Retinal pigment epithelial cell (primary cell): ENCODE measurements at places on chromosomes 2 and 18.

GRCh38 chr2:40642726-40643125 is 190.8 kb upstream of the SLC8A1 start:
- DNase-seq = no peak

DNA sequence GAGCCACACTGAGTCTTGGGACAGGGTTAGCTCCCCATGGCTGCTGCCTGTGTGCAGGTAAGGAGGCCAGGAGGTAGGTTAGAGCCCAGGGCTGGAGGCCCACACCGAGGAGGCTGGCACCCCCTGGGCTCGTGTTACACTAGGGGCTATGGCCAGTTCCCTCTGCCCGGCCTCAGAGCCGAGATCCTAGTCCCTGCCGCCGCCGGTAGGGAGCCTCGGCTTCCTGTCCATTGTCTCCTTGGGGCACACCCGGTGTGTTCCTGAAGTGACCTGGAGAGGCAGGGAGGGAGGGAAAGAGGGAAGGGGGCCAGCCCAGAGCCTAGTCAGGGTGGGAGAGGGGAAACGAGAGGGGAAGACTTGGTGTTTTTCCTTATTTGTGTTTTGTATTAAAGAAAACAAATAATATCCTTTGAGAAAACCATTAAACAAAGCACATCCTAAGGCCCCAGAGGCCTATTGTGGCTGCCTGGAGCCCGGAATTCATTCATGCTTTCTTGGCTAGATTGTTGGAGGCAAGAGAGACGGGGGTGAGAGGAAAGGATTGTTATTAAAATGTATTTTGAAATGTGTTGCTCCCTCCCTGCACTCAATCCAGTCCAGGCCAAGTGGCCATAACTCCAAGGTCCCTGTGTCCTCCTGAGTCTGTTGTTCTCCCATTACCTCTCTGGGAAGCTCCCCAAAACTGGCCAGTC is 170.7 kb downstream of the CTIF start:
- no peak for DNase-seq

- peak; percentile 69 for DNase-seq
These were observed 161.1 kb downstream of the ESCO1 start for GRCh38 chr18:21439431-21439846.

DNA sequence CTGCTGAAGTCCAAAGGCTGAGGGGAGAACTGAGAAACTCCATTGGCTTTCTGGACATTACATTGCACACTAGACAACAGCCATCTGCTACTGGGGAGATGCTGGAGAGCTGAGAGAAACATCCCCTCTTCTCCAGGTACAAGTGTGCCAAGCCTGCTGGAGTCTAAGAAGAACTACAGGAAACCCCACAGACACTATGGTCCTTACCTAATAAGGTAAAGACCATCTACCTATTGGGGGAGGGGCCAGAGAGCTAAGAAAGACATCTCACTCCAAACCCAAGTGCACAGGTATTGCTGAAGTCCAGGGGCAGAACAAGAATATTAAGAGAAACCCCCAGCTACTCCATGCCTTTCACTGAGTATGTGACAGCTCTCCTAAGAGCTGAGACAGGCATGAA is 338.7 kb upstream of the NCKAP5 start:
- no peak for DNase-seq

- no peak for DNase-seq
These were observed 10.6 kb downstream of the MGAT4A start for GRCh38 chr2:98720286-98720685.

GRCh38 chr18:22257022-22257543 is 87.7 kb downstream of the GATA6 start:
- no peak for DNase-seq

GRCh38 chr18:9876212-9876866 is 9.4 kb upstream of the TXNDC2 start:
- no peak for DNase-seq

DNA sequence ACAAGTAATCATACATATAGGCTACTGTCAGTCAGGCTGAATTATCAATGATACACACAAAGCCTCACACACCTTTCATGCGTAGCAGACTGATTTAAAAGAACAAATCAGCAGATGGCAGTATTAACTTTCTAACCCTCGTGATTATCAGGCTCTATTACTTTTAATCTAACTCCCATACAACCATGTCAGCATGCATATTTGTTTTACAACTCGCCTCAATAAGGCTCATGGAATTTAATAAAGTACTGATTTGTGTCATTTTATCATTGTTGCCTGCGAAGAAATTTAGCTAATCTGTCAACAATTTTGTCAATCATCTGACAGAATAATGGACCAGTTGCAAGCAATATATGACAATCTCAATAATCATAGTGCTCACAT is 82.8 kb downstream of the SLC25A12 start:
- DNase-seq = peak; percentile 11

GRCh38 chr18:48566589-48566988 is 27.8 kb downstream of the CTIF start:
- no peak for DNase-seq

DNA sequence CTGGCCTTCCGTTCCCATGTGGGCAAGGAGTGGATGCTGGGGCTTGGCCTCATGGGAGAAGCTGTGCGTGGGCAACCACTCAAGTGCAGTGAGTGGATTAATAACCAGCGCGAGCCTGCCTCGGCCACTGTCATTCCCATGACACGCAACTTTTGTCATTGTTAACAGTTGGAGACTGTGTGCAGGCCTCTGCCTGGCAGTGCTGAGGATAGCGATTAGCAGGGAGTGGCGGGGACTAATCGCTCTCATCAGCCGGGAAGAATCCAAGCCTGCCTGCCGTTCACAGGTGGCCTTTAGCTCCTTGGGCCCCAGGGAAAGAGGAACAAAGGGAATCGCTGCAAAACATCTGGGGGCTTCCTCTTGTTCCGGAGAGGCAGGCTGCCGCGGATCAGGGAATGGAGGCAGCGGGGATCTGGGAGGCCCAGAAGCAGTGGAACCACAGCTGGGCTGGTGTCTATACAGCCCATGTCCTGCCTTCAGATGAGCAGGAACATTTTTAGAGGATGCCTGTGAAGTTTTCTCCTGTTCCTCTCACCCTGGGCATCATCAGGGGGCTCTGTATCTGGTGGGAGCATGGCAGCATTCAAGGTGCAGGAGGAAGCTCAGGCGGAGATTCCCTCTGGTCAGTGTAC is 53.8 kb downstream of the CTIF start:
- no peak for DNase-seq

- DNase-seq = no peak
These were observed 87.6 kb upstream of the TEX51 start for GRCh38 chr2:126811101-126811500.

DNA sequence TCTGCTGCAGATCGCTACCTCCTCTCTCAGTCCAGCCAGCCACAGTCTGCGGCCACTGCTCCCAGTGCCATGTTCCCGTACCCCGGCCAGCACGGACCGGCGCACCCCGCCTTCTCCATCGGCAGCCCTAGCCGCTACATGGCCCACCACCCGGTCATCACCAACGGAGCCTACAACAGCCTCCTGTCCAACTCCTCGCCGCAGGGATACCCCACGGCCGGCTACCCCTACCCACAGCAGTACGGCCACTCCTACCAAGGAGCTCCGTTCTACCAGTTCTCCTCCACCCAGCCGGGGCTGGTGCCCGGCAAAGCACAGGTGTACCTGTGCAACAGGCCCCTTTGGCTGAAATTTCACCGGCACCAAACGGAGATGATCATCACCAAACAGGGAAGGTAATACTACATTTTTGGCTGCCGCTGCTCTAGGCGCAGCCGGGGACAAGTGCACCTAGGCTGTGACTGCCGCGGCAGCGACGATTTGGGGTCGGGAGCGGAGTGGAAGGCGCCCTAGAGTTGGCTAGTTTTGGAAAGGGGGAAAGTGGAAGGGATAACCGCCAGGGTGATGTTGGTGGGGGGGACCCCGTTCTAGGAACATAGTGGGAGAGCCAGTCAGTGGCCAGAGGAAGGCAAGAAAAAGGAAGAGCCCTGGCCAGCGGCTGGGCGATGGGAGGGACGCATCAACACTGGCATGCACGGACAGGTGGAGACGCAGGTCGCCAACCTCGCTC is 776 bp downstream of the TBR1 start:
- no peak for DNase-seq

DNA sequence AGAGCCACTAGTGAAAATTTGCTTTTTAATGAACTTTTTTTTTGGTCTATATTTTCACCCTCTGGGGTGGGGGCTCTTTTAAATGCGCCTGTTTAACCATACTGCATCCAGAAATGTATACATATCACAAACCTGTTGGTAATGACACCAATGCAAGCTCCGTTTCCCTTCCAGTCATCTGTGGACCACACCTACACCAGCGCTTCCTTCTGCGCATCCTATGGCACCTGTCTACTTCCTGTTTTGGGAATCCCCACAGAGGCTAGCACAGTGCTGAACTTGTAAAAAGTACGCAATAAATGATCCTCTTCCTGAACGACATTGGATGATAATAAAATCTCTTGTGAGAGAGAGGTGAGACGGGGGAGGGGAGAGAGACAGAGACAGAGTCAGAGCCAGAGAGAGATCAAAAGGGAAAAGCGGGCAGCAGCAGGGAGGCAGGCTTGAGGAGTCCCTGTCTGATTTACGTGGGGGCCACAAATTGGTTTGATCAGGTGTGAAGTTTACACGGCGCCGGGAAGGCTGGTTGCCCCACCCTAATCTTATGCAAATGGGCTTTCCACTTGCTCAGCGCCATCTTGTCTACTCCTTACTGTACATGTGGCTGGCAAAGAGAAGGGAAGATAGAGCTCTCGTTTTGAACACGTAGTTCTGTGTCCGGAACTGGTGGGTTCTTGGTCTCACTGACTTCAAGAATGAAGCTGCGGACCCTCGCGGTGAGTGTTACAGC is 38.1 kb upstream of the SLC38A11 start:
- no peak for DNase-seq

DNA sequence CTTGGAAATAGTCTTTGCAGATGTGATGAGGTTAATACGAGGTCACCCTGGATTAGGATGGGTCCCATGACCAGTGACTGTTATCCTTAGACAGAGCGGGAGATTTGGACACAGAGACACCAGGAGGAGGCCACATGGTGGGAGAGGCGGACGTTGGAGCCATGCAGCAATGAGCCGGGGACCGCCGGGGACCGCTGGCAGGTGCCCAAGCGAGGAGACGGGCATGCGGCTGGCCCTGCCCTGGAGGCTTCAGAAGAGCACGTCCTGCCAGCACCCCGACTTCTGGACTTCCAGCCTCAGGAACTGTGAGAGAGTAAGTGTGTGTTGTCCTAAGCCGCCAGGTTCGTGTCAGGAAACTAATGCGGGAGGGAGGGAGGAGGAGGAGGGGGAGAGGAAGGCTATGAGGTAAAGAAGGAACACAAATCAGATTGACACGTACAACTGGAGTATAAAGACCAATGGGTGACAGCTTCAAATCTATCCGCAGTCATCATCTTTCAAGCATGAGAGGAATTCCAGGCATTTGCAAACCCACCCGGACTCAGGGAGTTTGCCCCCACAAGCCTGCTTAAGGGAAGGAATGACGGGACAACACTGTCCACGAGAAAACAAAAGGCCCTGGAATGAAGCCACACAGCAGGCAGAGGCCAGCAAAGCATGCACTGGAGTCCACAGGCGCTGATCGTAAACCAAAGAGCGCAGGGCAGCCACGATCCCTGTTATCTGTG is 11.6 kb upstream of the BOK start:
- DNase-seq = peak; percentile 52

DNA sequence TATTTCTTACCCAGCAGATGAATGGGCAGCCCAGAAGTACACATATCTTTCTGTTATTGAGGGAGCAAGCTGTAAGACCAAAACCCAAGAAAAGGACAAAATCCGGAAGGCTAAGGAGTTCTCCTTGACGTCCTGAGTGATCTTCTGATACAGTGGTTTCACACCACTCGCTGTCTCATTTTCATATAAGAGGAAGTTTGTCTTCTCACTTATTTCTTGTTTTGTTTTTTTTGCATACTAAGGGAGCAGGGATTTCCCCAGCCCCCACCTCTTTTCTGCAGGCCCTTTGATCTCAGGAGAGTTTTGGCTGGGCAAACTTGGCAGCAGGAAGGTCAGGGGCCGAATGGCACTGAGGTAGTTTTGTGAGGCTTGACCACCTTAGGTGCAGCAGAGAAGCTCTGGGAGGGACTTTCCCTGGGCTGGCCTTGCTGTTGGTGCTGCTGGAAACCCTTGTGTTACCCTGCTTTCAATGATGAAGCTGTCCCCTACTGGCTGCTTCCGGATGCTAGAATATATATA is 13.3 kb downstream of the CHRNA1 start:
- DNase-seq = no peak

- no peak for DNase-seq
These were observed 113.7 kb downstream of the BARD1 start for GRCh38 chr2:214695789-214696188.

DNA sequence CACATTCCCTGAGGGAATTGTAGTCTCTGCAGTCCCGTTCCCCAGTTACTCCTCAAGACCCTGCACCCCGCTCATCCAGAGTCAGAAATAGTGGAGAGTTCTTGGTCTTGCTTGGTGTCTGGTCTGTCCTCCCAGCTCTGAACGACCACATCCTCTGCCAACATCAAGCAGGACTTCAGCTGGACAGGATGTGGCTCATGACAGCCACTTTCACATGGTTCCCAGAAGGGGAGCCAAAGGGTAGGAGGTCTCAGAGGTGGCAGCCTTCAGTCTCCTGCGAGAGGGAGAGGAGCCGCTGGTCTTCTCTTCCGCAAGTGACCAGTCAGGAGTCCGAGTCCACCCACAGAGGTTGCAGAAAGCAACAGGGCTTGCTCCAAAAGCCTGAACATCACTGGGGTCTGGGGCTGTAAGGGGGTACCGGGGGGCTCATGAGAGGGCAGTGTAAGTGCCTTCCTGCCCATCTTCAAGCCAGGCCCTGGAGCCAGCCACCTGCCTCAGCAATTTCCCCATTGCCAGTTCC is 29.8 kb downstream of the B3GNT7 start:
- no peak for DNase-seq

GRCh38 chr18:39796393-39796792 is 2158.6 kb upstream of the PIK3C3 start:
- no peak for DNase-seq

GRCh38 chr2:166892397-166892796 is 4.1 kb downstream of the XIRP2 start:
- DNase-seq = no peak

DNA sequence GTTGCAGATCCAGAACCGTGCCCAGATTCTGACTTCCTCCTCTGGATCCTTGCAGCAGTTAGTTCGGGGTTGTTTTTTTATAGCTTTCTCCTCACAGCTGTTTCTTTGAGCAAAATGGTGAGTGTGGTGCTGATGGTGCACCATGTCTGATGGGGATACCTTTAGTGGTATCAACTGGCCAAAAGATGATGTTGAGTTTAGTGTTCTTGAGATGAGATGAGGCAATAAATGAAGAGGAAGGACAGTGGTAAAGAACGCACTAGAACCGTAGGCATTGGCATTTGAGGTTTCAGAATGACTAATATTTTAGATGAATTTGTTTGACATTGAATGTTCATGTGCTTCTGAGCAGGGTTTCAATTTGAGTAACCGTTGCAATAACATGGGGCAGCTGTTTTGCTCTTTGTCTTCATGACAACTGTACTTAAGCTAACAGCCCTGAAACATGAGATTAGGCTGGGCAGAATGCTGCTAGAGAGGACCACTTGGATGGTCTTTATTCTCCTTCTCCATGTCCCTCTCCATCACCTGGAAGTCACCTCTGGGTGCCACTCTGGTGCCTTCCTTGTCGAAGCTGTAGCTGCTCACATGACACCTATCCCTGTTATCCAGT is 3.9 kb downstream of the CTLA4 start:
- no peak for DNase-seq
